ENCODE measurements at places on chromosomes 6 and 20. TPM values are rescaled to one million over a fixed set of nuclear protein-coding genes. Genes with fewer than 3 reads are reported as not detected.

The SLC25A27 gene
- total RNA-seq, result 9.9 TPM

The DNAH8 gene
- 0.44 TPM for total RNA-seq

The C20orf141 gene
- total RNA-seq, result not detected

The CPXM1 gene
- 0.83 TPM for total RNA-seq

The AKAP12 gene
- 204 TPM for total RNA-seq

The SOBP gene
- total RNA-seq, result 8.8 TPM

The ADGRB3 gene
- 0.15 TPM for total RNA-seq

The SIRPB1 gene
- total RNA-seq, result 1.2 TPM

The OPN5 gene
- not detected for total RNA-seq

The OPRM1 gene
- not detected for total RNA-seq

The CRISP3 gene
- total RNA-seq, result not detected

The MYO6 gene
- 18.6 TPM for total RNA-seq

The FHL5 gene
- total RNA-seq, result not detected

The IPCEF1 gene
- total RNA-seq, result under 0.01 TPM

The GRM4 gene
- total RNA-seq, result not detected

The TMC2 gene
- total RNA-seq, result not detected

The MLN gene
- not detected for total RNA-seq

The ZC3H12D gene
- total RNA-seq, result 0.15 TPM

The BPIFB1 gene
- total RNA-seq, result not detected

The PDCD2 gene
- 49.6 TPM for total RNA-seq

The SLC16A10 gene
- total RNA-seq, result not detected

The CLPSL1 gene
- not detected for total RNA-seq

The CASP8AP2 gene
- total RNA-seq, result 15.6 TPM

The SNAI1 gene
- 0.83 TPM for total RNA-seq

The SYNDIG1 gene
- 0.17 TPM for total RNA-seq
